ENCODE measurements at places on chromosomes 3 and 15. TPM values are rescaled to one million over a fixed set of nuclear protein-coding genes. Genes with fewer than 3 reads are reported as not detected.

ADAMTS17 gene
- total RNA-seq: 4.7 TPM

- no peak for DNase-seq
These were observed 86.3 kb downstream of the TMEM108 start for GRCh38 chr3:133124511-133124910.

DNA sequence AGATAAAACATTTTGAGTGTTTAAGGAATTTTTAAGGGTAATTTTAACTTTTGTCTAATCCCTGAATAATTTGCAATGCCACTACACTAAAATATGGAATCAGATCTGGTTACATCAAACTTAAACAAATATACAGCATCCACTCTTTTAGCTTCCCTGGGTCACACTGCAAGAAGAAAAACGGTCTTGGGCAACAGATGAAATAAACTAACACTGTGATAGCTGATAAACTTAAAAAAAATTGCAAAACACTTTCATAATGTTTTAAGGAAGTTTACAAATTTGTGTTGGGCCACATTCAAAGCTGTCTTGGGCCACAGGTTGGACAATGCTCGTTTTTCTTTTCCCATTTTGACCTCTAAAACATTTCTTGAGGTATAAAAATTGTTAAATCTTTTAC lies 34.3 kb downstream of the CCDC66 start:
- DNase-seq: no peak

TPRA1 gene
- 28.3 TPM for total RNA-seq

ANP32A gene
- 134 TPM for total RNA-seq

GRCh38 chr15:89524184-89524583 lies 27.8 kb upstream of the RHCG start:
- DNase-seq: no peak

GRCh38 chr3:110799271-110799670 lies 272.3 kb upstream of the NECTIN3 start:
- DNase-seq: no peak

RAB6B gene
- total RNA-seq: 1.8 TPM

GRCh38 chr15:62624547-62625378 lies 417.8 kb upstream of the TPM1 start:
- no peak for DNase-seq

GRCh38 chr3:149620291-149621020 lies 37.4 kb downstream of the WWTR1 start:
- no peak for DNase-seq

DNA sequence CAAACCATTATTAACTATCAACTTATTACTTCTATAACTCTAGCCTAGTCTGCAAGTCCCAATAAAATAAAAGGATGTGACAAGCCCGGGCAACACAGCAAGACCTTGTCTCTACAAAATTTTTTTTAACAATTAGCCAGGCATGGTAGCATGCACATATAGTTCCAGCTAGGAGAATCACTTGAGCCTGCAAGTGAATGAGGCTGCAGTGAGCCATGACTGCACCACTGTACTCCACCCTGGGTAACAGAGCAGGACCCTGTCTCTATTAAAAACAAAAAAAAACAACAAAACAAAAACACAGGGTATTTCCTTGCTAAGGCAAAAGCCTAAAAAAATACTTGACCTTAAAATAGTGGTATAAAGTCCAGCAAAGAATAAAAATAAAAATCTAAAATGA lies 31.4 kb downstream of the ANKRD28 start:
- DNase-seq: no peak

NCK1 gene
- total RNA-seq: 68.4 TPM

OR5H15 gene
- total RNA-seq: not detected

- DNase-seq: no peak
These were observed 125.7 kb downstream of the TCF12 start for GRCh38 chr15:57044072-57044702.
